ENCODE measurements at places on chromosomes 11 and 22. TPM values are rescaled to one million over a fixed set of nuclear protein-coding genes. Genes with fewer than 3 reads are reported as not detected.

Gene KIF18A
- 0.04 TPM for polyA plus RNA-seq

Gene CEND1
- 0.42 TPM for polyA plus RNA-seq

Gene APOA4
- not detected for polyA plus RNA-seq

Gene SNX32
- polyA plus RNA-seq, result 0.30 TPM

Gene MYEOV
- polyA plus RNA-seq, result 3.2 TPM
